Activated CD4-positive, alpha-beta T cell treated with anti-CD3 and anti-CD28 coated beads for 1 hour (primary cell): ENCODE measurements at places on chromosomes 2 and 18.

DNA sequence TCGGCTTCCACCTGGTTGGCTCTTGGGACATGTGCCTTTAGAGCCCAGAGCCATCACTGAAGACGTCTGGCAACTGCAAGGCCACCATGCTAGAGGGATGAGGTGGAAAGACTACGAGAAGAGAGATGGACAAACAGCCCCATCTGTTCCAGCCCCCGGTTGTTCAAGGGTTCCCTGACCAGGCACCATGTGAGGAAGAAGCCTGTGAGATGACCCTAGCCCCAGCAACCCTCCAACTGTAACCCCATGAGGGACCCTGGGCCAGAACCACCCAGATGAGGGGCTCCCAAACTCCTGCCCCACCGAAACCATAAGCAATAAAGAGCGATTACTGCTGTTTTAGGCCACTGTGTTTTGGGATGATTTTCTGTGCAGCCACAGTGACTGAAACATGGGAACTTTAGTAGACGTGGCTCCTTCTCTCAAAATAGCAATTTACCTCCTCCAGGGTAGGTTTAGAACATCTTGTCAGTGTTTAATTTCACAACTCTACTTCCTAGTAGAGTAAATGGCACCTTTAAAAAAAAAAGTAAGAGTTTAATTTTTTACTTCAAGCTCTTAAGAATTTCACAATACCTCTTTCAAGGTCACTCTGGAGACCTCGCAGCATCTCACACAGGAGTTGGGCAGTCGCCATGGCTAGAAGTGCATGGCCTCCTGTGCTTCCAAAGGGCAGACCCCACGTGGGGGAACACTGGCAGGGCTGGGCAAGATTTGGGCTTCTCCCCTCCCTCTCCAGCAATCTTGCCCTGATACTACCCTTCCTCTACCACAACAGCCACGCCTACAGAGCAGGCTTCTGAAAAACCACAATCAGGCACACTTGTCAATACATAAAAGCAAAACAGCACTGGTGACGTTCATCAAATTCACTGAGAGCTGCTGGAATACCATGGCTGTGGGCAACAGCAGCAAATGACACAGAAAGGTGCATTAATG lies 48.8 kb downstream of the TMEM163 start:
- no peak for DNase-seq

DNA sequence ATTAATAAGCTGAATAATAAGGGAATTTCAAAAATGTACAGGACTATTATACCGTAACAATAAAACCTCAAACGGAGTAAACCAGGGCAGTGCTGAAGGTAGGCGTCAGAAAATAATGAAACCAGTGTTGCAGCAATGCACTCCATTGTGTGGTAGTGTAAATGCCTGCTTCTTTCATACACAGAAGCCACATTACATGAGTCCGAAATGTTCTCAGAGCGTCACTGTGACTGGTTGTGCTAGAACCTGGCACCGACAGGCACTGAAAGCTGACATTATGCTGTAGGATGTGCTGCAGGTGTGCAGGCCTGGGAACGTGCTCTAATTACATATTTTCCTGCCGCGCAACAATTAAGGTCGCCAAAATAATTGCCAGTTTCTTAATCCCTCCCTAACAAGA lies 53.3 kb downstream of the ZEB2 start:
- DNase-seq = no peak

- no peak for DNase-seq
Measured at GRCh38 chr2:144950899-144951560, 431.1 kb upstream of the ZEB2 start.

DNA sequence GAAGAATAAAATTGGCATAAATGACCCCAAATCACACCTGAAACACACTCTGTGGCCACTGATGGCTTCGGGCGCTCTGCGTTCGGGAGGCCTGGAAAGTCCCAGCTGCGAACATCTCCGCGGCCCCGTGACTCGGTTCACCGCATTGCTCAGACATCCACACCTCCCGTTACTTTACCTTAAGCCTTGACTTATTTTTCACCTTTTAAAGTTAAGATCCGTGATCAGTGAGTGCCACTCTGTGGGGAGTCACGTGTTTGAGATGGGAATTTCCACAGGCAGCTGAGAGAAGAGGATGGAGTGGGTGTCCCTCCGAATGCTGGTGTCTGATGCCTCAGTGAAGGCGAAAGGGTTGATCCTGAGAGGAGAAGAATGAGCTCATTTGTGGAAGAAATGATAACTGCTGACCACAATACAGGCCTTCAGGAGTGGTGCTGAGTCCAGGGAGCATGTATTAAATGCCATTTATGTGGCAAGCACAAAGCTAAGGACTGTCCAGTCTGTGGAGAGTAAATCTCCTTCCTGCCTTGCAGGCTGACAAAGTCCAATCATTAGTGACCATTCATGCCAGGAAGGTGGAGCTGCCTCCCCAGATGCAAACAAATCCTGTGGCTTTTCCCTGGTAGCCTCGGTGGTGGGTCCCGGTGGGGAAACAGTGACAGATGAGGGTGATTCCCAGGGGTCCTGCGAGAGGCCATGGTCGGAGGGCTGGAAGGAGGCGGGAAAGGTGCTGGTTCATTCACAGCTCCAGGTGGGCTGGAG lies 168.8 kb downstream of the RTP5 start:
- no peak for DNase-seq

DNA sequence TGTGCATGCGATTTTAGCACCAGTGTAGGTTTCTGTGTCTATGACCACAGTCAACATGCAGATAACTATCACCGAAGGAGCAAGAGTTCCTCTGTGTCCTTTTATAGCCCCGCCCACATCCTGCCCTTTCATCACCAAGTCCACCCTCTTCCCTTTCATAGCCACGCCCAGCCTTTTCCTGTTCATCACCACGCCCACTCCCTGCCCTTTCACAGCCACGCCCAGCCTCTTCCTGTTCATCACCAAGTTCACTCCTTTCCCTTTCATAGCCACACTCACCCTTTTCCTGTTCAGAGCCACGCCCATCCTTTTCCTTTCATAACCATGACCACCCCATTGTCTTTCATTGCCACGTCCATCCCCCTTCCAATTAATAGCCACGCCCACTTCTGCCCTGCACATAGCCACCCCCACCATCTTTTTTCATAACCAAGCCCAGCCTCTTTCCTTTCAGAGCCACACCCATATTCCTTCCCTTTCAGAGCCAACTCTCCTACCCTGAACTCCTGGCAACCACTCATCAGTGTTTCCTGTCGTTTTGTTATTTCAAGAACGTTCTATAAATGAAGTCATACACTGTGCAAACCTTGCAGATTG lies 273.9 kb downstream of the MYT1L start:
- no peak for DNase-seq

DNA sequence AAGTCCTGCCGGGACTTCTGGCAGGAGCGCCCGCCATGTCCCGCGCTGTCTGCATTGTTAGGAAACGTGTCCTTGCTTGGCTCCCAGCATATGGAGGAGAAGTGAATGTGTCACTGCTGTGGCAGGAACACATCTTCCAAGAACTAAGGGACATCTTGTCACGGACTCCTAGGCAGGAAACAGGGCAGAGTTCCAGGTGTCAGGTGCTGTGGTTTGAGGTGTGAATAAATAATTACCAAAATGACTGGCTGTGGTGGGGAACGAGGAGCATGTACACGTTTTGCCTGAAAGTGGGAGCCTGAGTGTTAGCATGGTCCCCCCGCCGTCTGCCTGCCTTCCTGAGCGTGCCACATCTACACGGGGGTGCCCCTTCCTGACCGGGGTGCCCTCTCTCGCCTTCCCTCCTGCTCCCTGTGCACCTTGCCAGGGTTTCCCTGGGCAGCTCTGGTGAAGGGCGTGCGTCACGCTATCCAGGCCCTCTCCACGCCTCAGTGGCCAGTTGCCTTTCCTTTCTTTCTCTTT lies 237.5 kb downstream of the LDLRAD4 start:
- DNase-seq = no peak

DNA sequence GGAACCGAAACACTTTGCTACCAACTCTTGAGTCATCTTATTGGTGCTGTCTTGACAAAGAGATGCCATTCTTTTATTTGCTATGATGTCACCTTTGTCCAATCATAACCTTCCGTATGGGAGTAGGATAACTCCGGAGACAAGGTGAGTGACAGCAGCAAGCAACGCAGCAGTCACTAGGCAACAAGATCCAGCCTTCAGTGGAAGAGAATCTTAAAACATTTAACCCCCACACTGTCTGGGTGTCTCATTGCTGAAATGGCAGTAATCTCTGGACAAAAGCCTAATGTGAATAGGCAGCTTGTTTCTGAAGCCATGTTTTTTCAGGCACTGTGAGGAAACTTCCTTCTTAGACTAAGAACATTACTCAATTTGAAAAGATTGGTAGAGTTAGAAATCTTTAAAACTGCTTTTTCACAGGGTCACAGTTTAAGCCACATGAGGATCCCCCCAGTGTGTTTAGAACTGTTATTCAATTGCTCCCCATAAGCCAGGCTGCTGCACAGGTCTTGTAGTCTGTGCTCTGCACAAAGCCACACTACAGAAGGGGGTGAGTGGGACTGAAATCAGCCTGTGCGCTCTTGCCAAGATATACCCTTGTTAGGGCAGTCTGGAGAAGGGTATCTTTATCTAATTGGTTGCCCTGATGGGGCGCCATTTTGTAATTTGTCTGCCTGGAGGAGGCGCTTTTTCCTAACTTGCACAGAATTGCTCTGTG lies 131.5 kb upstream of the STON1 start:
- no peak for DNase-seq

DNA sequence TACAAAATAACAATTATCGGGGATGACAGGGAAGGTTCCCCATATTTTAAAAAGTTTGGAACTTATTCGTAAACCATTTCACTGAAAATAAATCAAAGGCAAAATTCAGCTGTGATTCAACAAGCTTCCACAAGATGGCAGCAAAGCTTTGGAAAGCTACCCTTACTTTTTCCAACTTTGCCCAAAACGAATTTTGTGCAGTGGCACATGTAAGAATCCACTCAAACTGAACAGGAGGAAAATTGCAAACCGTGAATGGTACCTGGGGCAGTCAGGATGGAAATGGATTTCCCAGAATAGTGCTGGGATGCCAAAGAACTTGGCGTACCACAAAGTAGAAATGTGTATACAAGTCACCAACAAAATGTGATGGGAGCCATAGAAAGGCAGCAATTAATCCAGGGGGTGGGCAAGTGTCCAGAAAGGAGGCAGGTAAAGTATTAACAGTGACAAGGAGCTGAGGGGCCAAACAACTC lies 10.7 kb downstream of the RPL31 start:
- DNase-seq = no peak

DNA sequence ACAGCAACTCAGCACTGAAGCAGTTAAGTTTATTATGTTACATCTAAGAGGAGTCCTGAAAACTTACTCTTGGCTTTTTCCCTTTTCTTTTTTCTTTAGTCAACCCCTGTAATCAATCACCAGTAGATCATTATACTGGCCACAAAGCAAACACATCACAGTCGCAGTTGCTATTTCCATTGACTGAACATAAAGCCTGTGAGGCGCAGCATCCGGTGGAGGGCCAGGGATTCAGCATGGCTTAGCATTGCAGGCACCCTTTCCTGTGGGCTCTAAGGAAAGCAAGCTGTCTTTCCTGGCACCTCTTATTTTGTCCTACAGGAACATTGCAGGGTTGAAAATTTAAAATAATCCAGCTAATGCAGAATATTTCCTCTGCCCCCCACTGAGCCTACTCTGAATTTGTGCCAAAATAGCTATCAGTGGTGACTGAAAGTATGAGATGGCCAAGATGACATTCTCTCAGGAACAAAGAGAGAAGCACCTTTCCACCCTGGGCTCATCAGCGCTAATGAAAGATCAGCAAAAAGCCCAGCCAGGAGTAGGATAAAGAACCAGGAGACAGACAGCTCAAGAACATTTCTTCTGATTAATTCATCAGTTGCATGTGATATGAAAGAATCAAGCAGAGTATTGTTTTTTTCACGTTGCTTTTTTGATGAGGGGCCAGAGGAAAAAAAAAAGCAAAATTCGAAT lies 85.3 kb upstream of the SULT1C3 start:
- DNase-seq = no peak

DNA sequence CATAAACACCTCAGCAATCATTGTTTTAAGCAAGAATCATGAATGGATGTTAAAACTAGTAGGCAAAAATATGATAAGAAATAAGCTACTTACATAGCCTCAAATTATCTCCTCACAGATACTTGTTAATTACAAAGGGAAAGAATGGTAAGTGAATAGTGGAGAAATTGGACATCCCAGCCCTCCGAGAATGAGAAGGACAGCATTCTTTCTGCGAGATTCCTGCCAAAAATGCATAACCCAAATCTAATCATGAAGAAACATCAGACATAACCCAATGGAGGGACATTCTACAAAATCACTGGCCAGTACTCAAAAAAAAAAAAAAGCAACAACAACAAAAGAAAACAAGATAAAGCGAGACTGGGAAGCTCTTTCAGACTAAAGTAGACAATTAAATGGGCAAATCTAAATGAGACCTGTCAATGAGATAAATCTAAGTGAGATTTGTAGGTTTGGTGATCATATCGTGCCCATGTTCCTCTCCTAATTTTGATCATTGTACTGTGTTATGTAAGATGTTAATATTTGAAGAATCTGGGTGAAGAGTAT lies 57.9 kb upstream of the GLI2 start:
- no peak for DNase-seq

GRCh38 chr2:143551971-143552650 lies 422.9 kb downstream of the ARHGAP15 start:
- no peak for DNase-seq

- no peak for DNase-seq
Measured at GRCh38 chr2:30713698-30714097, 93.5 kb downstream of the CAPN13 start.

GRCh38 chr2:217975626-217976025 lies 27.2 kb downstream of the TNS1 start:
- no peak for DNase-seq

DNA sequence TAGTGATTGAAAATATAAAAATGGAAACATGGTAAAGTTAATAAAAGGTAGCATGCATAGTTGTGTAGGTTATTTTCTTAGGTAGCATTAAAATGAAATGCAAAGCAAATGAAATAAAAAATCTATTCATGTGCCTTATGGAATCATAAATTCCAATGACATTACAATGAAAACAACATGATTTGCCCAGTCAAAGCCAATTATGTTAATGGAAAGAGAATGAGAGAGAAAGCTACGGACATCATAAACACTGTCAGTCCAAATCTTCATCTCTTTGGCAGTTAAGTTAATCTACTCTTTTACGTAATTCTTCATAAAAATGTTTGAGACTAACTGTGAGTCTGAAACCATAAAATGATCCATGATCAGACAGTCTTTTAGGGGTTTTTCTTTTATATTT lies 636.7 kb upstream of the SYT4 start:
- DNase-seq = no peak

GRCh38 chr2:72685638-72686213 lies 140.1 kb downstream of the EXOC6B start:
- no peak for DNase-seq

- no peak for DNase-seq
Measured at GRCh38 chr2:96767135-96767871, 6.6 kb downstream of the CNNM4 start.

GRCh38 chr18:74382481-74383017 lies 66.9 kb downstream of the C18orf63 start:
- no peak for DNase-seq

DNA sequence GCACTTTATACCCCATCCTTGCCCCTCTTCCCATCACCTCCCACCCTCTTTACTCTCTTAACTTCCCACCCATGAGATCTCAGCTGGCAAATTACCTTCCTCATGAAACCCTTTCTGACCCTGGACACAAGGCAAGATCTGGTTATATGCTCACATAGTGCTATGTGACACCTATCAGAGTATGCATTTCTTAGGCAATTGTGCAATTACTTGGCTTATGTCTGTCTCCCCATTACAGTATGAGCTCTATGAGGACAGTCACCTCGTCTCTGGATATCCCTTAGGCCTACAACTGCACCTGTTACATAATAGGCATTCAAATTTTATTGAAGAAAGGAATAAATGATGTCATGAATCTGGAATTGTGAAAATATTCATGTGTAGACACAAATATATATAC lies 91.4 kb downstream of the ZNF385B start:
- DNase-seq = no peak

- no peak for DNase-seq
Measured at GRCh38 chr2:47222826-47223554, 67.9 kb upstream of the STPG4 start.
